ENCODE measurements at places on chromosomes 6 and 20.

DNA sequence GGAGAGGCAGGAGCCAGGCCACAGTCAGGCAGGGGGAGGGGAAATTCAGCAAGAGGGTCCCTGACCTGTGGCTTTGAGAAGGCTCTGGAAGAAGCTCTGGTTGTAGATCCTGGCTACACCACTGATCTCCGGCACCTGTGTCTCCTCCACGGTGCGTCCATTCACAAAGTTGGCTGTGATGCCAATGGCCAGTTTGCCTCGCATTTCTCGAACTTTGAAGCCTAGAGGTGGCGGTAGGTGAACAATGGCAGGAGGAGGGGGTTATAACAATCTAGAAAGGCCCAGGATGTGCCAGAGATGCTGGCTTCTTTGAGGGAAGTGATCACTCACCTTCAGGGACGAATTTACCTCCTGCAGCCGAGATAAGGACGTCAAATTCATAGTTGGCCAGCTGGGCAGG, 3.4 kb downstream of the MICAL1 start:
- DNase-seq = no peak

- no peak for DNase-seq
These were observed 38.2 kb upstream of the CCN6 start for GRCh38 chr6:112015725-112016124.

DNA sequence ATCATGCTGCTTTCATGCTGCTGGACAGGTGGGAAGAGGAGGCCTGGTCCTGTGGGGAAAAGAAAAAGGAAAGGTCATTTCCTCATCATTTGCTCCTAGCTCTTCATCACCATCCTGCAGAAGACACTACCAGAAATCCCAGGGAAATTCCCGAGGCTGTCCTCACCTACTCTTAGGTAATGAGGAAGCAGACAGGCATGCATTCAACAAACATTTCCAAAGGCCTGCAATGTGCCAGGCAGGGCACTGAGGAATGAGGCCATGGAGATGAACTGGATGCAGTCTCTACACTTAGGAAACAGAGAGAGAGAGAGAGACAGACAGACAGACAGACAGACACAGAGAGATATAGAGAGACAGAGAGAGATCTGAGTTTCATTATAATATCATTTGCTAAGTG, 83.0 kb upstream of the MRPS10 start:
- DNase-seq = no peak

DNA sequence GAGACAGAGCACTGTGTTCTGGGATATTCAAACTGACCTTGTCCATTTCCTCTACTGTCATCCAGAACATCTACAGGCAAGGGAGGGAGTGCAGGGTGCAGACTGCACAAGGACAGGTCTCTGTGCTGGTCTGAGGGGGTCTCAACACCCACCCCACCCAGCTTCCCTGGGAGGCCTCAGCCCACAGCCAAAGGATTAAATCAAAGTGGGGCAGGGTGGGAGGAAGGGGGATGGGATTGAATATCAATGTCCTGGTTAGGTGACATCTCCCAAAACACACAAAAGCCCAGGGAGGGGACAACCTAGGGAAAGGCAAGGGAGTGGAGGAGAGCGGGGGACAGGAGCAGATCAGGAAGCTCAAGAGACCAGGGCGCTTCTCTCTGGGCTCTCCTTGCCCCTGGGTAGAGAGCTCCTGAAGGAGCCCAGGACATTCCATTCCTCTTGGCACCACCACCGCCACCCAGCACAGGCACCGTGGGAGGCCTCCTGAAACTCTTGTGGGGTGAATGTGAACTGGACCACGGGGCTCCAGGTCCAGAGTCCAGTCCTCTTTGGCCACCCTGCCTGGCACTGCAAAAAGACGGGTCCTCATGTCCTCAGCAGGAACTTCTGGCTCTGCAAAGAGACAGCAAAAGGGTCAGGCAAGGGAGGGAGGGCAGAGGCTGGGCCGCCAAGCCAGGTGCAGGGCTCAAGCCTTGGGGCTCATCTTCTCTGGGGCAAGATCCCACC, 73.9 kb downstream of the JPH2 start:
- DNase-seq = no peak

DNA sequence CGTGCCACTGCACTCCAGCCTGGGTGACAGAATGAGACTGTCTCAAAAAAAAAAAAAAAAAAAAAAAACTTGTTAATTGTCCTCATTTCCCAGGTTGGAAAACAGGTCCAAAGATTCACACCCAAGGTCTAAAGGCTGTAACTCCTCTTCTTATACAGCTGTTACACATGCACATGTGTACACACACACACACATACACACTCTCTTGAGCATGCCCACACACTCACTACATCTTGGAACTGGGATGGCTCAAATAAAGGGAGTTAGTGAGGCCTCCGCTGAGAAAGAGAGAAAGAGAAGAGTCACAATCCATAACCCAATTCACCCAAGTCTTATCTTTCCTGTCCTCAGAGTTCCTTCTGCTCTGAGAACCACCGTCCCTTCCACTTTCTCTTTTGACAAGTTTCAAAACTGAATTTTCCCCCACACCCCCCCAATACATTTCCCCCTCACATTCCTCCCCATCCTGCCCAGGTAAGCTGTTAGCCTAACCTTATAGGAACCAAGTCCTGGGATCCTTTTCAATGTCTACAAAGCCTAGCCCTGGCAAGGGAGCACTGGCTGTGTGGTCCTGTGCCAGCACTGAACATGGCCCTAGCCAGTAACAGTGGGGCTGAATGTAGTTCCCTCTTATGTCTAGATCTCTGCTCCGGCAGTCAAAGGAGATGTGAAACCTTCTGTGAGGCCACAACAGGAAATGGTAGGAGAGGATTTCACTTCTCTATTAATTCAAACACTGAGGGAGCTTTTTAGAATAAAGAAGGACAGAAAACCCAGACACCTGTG, 3.2 kb upstream of the HLA-DMB start:
- DNase-seq = no peak

- no peak for DNase-seq
These were observed 161.0 kb downstream of the RALGAPA2 start for GRCh38 chr20:20551409-20551808.

- no peak for DNase-seq
These were observed 653.7 kb downstream of the TFAP2A start for GRCh38 chr6:9761220-9761619.

DNA sequence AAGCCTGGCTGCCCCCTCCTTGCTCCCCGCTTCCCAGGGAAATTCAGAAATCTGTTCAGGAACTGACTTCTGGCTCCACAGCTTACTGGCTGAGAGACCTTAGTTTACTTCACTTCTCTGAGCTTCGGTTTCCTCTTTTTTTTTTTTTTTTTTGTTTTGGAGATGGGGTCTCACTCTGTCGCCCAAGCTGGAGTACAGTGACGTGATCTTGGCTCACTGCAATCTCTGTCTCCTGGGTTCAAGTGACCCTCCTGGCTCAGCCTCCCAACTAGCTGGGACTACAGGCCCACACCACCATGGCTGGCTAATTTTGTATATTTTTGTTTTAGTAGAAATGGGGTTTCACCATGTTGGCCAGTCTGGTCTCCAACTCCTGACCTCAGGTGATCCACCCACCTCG, 14.9 kb downstream of the PTK7 start:
- no peak for DNase-seq

DNA sequence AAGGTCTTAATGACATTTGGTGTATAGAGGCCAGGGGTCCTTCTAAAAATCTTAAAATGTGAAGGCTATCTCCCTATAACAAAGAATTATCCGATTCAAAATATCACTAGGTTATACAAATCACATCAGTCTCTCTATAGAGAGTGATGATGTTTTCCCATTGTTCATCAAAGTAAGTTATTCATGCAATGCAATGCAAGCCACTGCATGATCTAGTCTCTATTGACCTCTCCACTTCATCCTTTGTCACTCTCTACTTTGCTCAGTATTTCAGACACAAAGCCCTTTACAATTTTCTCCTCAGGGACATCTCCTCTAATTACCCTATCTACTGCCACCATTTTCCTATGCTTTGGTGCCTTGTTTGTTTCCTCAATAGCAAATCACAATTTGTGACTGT, 628.0 kb downstream of the HTR1B start:
- DNase-seq = no peak

- no peak for DNase-seq
These were observed 5.6 kb upstream of the IFNGR1 start for GRCh38 chr6:137224799-137225198.

DNA sequence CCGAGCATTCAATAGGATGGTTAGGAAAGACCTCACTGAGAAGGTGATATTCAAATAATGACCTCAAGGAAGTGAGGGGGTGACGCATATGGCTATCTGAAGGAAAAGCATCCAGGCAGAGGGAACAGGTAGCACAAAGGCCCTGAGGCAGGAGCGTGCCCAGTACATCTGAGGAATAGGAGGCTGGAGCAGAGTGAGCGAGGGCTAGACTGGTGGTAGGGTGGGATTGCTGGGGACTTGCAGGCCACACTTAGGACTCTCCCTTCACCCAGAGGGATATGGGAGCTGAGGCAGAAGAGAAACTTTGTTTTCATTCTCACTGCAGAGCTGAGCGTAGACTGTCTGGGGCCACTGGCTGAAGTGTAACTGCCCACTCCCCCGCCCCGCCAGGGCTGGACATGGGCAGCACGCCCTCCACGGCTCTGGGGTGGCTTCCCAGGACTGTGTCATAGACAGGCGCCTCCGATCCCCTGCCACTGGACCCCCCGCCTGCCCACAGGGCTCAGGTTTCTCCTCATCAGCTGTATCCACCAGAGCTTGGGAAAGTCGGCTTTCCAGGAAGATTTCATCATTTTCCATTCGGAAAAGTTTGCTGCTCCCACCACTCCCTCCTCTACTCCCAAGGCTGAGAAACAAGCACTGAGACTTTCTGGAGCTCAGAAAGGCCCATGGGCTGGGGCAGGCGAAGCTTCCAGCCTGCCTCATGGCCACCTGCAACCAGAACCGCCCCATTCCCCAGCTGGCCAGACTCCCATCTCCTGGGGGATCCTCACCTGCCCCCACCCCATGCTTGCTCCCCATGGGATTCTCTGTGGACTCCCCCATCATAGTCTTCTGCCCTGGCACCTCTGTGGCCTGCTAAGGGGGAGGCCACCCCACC, 142.6 kb downstream of the MRPL14 start:
- no peak for DNase-seq

DNA sequence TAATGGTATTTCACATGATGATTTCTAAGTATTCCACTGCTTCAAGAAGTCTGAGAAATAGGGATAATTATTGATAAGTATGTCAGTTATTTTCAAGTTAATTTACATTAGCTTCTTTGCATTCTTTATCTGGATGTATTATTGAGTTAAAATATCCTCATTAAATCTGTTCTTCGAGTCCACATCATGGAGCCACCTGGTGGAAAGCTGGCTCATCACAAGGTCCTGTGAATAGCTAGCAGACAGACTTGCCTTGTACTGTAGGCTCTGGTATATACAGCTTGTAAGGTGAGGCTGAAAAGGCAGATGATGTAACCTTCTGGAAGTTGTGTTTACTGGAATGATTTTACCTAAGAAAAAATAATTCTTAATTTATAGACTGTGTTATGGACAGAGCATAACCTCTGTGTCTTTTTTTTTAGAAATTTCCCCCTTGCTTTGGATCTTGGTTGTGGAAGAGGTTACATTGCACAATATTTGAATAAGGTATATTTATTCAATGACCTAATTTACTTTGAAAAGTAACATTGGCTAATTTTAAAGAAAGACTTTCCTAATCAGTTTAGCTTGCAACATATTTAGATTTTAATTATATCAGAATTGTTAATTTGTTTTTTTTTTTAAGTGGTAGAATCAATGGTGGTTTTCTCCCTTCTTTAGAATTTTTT, 3.5 kb downstream of the NDUFAF5 start:
- no peak for DNase-seq

- no peak for DNase-seq
These were observed 198.6 kb downstream of the UST start for GRCh38 chr6:148945301-148946021.

DNA sequence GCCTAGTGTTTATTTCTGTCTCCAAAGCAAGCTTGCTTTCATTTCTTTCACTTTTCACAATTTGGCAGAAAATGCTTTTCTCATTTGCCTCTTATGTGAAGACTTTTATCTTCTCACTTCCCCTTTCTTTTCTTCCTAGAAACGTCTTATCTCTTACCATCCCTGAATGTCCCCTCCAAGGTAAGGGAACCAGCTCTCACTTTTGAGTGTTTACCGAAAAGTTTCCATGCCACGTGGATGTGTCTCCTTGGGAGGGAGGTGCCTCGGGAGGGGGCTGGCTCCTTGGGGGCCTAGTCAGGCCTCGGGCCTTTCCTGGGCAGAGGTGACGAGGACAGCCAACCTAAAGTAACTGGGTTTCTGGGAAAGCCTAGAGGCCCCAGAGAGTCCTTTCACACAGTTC, 127.4 kb downstream of the CD24 start:
- DNase-seq = no peak
